Effector memory CD4-positive, alpha-beta T cell (primary cell): ENCODE measurements at places on chromosomes 4 and X.

DNA sequence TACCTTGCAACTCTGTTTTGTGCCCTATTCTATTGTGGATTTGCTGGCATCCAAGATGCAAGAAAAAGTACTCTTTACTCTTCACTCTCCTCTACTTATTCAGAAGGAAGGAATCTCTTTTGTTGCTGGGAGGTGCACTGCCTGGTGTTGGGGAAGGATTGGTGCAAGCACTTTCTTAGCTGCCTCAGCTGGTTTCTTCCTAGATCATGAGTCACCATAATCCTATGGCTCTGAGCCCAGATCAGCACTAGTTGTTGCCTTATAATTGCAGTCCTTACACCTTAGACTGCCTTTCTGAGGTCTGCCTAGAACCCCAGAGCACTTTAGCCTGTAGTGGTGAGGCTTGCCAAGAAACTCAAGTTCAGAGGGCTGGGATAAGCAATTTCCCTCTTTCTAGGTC lies 37.0 kb upstream of the CT83 start:
- no peak for DNase-seq

- no peak for DNase-seq
These were observed 18.4 kb downstream of the SMS start for GRCh38 chrX:21958916-21959315.

DNA sequence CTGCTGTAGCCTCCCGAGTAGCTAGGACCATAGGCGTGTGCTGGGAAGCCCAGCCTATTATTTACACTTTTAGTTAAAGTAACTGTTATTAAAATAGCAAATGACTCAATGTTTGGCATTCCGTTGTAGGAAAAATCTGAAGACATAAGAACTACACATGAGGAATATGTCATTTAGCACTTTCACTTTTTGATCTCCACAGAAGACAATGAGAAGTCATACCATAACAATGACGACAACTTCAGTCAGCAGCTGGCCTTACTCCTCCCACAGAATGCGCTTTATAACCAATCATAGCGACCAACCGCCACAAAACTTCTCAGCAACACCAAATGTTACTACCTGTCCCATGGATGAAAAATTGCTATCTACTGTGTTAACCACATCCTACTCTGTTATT lies 6.7 kb downstream of the GPR34 start:
- DNase-seq = peak; percentile 14

GRCh38 chr4:79050541-79050880 lies 111.3 kb upstream of the PAQR3 start:
- no peak for DNase-seq

- DNase-seq = no peak
These were observed 121.2 kb upstream of the NAP1L5 start for GRCh38 chr4:88818631-88819470.

- DNase-seq = no peak
These were observed 6.4 kb upstream of the GSX2 start for GRCh38 chr4:54093324-54094240.

DNA sequence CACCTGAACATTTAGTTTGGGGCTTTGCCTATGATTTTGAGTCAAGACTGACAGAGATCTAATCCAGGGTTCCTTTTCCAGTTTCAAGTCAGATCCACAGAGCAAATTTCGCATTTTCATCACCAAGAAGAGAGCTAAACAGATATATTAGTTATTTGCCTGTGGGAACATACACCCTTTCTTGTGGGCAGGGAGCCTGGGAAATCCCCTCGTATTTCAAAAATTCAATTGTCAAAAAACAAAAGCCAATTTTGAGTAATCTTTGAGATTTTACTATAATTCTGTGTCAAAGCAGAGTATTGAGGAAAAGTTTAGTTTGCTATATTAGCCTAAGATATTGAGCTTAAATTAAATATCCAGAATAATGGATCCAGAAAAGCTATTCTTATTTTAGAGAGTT lies 56.6 kb downstream of the AFM start:
- DNase-seq = no peak

DNA sequence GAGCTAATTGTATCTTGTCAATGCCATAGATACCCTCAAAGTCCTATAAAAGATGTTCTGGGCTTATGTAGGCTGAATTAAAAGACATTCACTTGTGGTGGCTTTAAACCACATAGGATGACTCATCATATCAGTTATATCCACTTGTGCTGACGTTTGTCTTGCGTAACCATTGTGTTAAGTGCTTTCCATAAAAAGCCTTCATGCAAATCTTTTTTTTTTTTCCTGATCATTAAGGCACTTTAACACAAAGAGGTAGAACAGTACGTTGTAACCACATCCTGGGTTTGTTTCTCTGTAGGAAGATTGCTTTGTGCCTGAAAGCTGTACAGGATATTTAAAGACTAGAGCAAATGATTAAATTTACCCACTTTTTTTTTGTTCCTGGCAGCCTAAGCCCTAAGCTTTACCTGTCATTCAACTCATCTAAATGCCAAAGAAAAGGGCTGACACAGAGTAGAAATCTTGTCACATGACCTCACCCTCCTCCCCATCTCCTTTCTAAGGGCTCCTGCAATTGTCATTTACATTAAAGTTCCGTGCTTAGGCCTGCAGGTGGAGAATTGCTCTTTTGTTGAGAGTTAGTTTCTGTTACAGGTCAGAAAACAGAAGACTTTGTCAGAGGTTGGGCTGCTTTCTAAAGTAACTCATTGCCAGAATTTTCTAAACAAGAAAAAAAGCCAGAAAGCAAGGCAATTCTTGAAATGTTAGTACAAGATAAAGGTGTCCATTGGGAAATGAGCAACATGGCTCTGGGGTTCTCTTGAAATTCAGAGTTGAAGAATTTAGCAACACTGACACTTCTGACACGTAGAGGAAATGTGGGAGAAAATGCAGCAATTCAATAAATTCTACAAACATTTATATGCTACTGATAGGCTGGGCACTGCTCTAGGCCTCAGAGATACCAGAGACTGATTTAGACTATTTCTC lies 555.6 kb downstream of the PPARGC1A start:
- DNase-seq = peak; percentile 9

DNA sequence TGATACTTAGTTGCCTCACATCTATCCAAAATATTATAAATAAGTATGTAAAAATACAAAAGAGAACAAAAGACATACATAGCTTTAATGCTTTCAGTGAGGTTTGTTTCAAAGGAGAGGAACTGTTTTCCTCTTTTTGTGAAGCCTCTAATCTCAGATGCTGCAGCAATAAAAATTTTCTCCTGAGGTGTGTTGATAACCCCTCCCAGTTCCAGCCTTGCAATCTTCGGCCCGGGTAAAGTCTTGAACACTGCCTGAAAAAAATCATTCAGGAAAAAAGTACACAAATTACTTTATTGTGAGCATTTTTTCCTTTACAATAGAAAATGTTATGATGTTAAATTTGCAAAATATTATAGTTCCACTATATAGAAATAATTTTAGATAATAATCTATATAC lies 8.8 kb downstream of the BBS7 start:
- no peak for DNase-seq

DNA sequence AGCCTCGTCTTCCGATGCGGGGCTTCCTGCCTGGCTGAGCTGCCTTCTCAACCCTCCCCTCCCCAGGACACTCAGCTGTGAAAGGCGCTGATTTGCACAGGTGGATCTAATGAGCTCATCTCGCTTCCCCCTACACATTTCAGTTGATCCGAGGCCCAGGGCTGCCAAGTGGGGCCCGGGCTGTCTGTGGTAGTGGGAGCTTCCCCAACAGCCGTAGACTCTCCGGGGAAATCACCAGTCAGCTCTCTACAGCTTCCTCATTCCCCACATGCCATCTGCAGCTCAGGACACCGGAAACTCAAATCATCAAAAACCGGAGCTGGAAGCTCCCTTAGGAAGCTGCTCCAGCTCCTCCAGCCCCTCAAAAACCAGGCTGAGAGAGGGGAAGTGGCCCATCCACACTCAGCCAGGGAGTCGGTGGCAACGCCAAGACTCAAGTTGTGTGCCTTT lies 56.2 kb downstream of the SMIM20 start:
- DNase-seq = no peak
